Omental fat pad (tissue), 4 donors: ENCODE measurements at places on chromosomes 6 and 20. TPM values are rescaled to one million over a fixed set of nuclear protein-coding genes. Genes with fewer than 3 reads are reported as not detected.

Gene F13A1
- 270 TPM for total RNA-seq

Gene GINS1
- total RNA-seq, result 1.1 TPM

Gene LHFPL5
- not detected for total RNA-seq

- no peak for DNase-seq
Measured at GRCh38 chr20:38216201-38216600, 44.3 kb downstream of the KIAA1755 start.

- no peak for DNase-seq
Measured at GRCh38 chr6:36272234-36272633, 2.4 kb downstream of the PNPLA1 start.

DNA sequence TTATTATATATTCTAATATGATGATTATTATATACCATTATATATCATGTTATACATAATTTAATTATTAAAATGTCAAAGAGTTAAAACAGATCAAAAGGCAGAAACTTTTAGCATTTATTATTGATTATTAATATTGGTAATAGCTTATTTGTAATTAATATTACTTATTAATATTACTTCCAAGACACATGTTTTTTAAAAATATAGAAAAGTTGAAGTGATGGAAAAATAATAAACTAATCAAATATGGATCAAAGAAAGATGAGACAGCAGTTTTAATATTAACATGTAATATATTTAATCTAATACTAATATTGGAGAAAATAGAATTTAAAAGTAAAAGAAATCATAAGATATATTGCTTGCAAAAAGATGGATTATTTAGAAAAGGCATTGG is 154.6 kb upstream of the TAB2 start:
- no peak for DNase-seq

DNA sequence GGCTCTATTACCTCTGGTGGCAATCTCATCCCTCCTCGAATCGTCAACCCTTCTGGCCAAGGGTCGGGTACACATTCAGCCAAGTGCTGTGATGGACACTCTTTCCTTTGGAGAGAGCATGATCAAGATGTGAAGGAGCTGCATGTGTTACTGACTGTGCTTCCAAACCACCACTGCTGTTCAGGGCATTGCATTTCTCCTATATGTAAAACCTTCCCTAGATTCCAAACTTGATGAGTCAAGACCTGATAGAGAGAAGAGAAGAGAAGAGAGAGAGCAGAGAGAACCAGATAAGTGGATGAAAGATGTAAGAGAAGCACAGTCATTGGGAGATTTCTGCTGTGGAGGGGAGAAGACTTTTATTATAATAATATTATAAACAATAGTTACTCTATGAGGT is 162.2 kb downstream of the KCNQ5 start:
- DNase-seq, result no peak

DNA sequence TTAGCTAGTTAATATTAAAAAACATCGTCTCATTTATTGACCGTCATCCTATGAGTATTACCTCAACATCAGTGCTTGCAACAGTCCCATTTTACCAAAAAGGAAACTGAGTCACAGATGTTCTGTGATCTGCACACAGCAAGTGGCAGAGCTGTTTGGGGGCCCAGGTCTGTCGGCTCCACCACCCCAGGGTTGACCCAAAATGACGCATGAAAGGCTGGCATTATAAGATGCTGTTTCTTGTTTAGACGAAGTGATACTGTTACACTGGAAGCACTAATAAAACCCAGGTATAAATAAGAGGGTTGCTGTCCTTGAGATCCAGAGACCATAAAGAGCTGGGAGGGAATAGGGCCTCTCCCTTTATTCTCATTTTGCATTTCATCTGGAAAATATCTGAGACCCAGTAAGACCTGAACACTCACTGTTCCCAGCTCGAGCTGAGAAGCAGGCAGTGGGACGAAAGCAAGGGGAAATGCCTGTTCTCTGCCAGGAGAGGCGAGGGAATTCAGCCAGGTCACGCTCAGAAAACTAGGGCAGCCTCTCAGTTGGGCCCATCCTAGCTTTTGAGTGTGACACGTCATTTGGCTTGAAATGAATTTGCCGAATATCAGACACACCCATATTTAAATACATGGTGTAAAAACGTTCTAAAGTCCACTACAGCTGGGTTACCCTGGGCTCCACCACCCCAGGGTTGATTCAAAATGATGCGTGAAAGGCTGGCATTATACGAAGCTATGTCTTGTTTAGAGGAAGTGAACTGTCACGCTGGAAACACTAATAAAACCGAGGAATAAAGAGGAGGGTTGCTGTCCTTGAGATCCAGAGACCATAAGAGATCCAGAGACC is 1.4 kb upstream of the MICAL1 start:
- no peak for DNase-seq

GRCh38 chr6:135883045-135883444 is 31.5 kb downstream of the PDE7B start:
- DNase-seq, result no peak

DNA sequence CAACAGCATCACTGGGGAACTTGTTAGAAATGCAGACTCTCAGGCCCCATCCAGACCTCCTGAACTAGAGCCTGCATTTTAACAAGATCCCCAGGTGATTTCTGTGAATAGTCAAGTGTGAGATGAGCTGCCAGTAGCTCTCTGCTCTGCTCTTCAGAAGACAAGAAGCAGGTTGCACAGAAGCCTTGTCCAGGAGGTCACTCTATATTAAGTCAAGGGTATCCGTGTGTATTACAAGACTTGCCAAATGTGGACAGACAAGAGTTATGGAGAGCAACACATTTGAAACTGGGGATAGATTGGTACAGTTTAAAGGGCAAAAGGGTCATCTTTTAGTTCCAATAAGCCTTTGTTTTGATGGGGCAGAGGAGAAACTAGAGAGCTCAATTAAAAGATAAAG is 23.2 kb upstream of the RIN2 start:
- no peak for DNase-seq

GRCh38 chr20:56460459-56460858 is 8.0 kb upstream of the RTF2 start:
- DNase-seq, result no peak

DNA sequence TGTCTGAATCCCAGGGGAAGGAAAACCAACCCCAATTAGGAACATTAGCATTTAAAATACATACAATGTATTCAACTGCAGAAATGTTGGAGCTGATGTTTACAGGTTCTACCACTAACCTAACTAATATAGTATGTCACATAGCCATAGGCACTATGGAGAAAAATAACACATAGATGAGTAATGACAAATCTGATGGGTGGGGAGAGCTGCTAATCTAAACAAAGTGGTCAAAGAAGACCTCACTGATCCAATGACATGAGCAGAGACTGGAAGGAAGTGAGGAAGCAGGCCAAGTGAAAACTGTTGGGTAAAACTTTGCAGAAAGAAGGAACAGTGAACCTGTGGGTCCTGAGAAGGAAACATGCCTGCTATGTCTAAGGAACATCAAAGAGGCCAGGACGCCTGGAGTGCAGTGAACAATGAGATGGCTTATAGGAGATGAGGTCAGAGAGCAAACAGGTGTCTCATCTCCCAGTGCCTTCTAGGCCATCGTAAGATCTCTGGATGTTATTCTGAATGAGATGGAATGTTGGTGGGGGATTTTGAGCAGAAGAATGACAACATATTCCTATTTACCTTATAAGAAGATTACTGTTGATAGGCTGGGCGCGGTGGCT is 135.7 kb downstream of the ALDH8A1 start:
- no peak for DNase-seq

DNA sequence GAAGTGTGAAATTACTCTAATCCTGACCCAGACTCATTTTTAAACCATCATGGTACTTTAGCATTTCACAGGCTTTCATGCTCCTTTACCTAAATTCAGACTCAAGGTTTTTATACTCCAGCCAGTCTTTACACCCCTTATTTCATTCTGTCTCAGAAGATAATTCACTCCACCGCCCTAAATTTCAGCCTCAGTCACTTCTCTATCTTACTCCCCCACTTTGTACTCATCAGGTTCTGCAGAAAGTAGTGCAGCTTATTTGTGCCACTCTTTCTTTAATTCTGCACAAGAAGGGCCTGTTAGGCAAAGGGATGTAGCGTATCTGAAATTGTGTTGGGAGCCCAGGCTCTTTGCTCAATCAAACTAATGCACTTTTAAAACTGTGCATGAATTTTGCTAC is 205.5 kb downstream of the ARHGAP18 start:
- no peak for DNase-seq
